ENCODE measurements at places on chromosomes 5 and 9. TPM values are rescaled to one million over a fixed set of nuclear protein-coding genes. Genes with fewer than 3 reads are reported as not detected.

ADAMTS6 gene
- total RNA-seq: 1.2 TPM

ESM1 gene
- total RNA-seq: not detected

CDH12 gene
- 2.9 TPM for total RNA-seq

PCDHB7 gene
- total RNA-seq: 0.37 TPM

ERBIN gene
- 81.4 TPM for total RNA-seq

PCA3 gene
- not detected for total RNA-seq

IFNB1 gene
- total RNA-seq: 0.61 TPM

ADAMTS2 gene
- not detected for total RNA-seq

LHX2 gene
- total RNA-seq: not detected

ELAVL2 gene
- not detected for total RNA-seq

ZNF462 gene
- total RNA-seq: 37.3 TPM

DEPDC1B gene
- total RNA-seq: 63.1 TPM

CAMK4 gene
- total RNA-seq: 19.4 TPM

SLC27A6 gene
- total RNA-seq: not detected

ZFP2 gene
- 0.33 TPM for total RNA-seq

SOX30 gene
- total RNA-seq: 0.09 TPM

PFN3 gene
- total RNA-seq: not detected

ENTPD2 gene
- 3.8 TPM for total RNA-seq

C9 gene
- total RNA-seq: not detected

GPR150 gene
- 0.24 TPM for total RNA-seq

RASEF gene
- 38.8 TPM for total RNA-seq

TEX48 gene
- total RNA-seq: not detected

CACNA1B gene
- total RNA-seq: not detected

CDH9 gene
- not detected for total RNA-seq

UNC13B gene
- 24.4 TPM for total RNA-seq

TAF1L gene
- not detected for total RNA-seq

S1PR3 gene
- 0.76 TPM for total RNA-seq

ARHGEF28 gene
- 92.0 TPM for total RNA-seq
